ENCODE measurements at places on chromosomes 7 and 10. TPM values are rescaled to one million over a fixed set of nuclear protein-coding genes. Genes with fewer than 3 reads are reported as not detected.

DDIT4 gene
- 1,202 TPM for total RNA-seq

GBX1 gene
- not detected for total RNA-seq

DNA sequence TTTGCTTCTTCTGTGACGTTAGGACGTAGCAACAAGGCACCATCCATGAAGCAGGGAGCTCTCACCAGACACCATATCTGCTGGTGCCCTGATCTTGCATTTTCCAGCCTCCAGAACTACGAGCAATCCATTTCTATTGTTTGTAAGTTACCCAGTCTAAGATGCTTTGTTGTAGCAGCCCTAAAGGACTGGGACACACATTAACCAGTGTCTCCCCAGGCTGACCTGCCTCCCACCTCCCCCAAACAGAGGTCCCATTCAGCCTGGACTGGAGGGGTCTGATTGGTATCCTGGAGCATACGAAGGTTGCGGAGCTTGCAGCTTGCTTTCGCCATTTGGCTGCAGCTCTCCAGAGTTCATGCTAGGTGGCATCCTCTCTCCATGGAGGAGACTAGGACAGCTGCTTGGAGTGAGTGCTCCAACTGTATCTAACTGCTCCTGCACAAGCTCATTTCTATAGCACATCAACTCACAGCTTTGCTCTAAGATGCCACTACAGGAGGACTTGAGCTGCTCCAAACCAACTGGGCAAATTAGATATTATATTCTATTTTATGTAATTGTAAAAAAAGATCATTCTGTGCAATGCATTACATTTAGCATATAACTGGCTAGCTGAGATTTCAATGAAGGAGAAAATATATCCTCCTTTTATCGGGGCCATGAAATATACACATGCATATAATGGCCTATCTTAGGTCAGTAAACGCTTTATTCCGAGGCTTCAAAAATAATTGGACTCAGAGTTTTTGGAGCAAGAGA lies 8.0 kb upstream of the GRK5 start:
- H3K27ac ChIP-seq, result no peak overlapping the region
- H3K27me3 ChIP-seq, result peaks cover 7% of the 10 kb centered on the region
- H3K4me3 ChIP-seq, result no peak overlapping the region

DNA sequence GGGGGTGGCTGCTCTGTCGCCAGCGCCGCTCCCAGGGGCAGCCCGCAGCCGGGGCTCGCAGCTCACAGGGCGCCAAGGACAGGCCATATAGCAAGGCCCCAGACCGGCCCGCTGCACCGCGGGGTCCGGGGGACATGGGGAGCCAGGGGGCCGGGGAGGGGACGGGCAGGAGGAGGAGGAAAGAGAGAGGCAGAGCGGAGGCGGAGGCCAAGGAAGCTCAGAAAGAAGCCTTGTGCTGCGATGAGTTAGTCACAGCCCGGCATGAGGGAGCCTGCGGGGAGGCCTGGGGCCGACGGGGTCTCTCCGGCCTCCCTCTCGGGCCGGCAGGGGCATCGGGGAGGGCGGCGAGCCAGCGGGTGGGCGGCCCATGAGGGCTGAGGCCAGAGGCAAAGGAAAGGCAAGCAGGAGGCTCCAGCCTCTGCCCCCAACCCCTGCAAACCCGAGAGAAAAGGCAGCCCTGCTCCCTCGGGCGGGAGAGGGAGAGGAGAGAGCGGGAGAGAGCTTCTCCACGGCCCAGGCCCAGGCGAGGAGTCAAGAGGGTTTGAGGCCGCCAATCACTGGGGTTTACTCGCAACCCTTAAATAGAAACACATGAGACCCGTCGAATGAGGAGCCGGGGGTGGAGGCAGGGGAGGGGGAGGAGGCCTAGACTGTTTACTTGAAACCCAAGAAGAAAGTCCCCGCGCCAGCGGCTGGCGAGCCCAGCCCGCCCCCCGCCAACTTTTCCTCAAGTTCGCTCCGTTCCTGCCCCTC lies 167.9 kb downstream of the NEURL1 start:
- peak overlapping the region; percentile 97 for H3K4me3 ChIP-seq
- peak; percentile 39 for DNase-seq
- H3K27ac ChIP-seq, result no peak overlapping the region

GRCh38 chr10:71358277-71358676 lies 38.4 kb upstream of the CDH23 start:
- no peaks in the 10 kb centered on the region for H3K4me1 ChIP-seq
- no peaks in the 10 kb centered on the region for H3K36me3 ChIP-seq
- no peak for DNase-seq
- no peaks in the 10 kb centered on the region for H3K27me3 ChIP-seq

DNA sequence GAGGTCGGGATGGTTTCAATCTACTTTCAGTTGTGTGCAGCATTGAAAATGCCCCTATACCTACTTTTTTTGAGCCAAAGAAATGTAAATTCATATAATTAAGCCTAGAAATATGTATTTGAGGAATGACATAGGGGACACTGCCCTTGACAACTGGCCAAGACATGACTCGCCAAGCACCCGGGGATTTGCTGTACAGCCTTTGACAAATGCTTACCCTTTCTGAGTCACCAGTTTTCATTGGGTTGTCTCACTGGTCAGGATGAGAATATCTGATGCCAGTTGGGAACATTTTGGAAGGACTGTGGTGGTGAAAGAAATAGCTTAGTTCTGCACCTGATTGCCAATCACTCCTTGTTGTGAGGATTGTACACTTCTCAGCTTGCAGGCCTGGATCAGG lies 166.8 kb upstream of the HABP2 start:
- no peak overlapping the region for H3K27ac ChIP-seq
- no peaks in the 10 kb centered on the region for H3K36me3 ChIP-seq
- H3K27me3 ChIP-seq, result peaks cover 28% of the 10 kb centered on the region
- H3K4me1 ChIP-seq, result peaks cover 14% of the 10 kb centered on the region
- no peak overlapping the region for H3K4me3 ChIP-seq

DNA sequence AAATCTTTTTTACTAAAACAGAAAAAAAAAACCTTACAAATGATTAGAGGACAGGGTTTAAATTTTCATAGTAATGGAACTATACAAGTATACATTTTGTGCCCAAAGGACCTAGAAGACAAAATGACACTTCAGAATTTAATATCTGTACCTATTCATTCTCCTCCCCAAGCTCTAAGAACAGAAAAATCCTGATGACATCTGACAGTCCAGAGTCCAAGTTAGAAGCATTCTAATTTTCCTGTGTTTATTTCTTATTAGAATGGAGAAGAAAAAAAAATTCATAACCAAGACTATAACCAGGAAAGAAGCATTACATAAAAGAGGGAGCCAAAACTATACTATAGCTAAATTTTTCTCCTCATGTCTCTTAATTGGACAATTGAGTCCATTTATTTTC lies 138.9 kb upstream of the SLC13A1 start:
- DNase-seq, result no peak
- H3K27me3 ChIP-seq, result no peaks in the 10 kb centered on the region
- H3K4me1 ChIP-seq, result no peaks in the 10 kb centered on the region
- H3K27ac ChIP-seq, result no peak overlapping the region
- no peak overlapping the region for H3K4me3 ChIP-seq

GRCh38 chr7:36127075-36127740 lies 25.8 kb upstream of the EEPD1 start:
- no peak overlapping the region for H3K4me3 ChIP-seq
- no peak for DNase-seq
- no peak overlapping the region for H3K27ac ChIP-seq
- peaks cover 8% of the 10 kb centered on the region for H3K27me3 ChIP-seq
- H3K4me1 ChIP-seq, result no peaks in the 10 kb centered on the region
